ENCODE measurements at places on chromosomes 4 and X. TPM values are rescaled to one million over a fixed set of nuclear protein-coding genes. Genes with fewer than 3 reads are reported as not detected.
A peak's percentile ranks its signal among the peaks of the same experiment; 100 is the strongest.

DNA sequence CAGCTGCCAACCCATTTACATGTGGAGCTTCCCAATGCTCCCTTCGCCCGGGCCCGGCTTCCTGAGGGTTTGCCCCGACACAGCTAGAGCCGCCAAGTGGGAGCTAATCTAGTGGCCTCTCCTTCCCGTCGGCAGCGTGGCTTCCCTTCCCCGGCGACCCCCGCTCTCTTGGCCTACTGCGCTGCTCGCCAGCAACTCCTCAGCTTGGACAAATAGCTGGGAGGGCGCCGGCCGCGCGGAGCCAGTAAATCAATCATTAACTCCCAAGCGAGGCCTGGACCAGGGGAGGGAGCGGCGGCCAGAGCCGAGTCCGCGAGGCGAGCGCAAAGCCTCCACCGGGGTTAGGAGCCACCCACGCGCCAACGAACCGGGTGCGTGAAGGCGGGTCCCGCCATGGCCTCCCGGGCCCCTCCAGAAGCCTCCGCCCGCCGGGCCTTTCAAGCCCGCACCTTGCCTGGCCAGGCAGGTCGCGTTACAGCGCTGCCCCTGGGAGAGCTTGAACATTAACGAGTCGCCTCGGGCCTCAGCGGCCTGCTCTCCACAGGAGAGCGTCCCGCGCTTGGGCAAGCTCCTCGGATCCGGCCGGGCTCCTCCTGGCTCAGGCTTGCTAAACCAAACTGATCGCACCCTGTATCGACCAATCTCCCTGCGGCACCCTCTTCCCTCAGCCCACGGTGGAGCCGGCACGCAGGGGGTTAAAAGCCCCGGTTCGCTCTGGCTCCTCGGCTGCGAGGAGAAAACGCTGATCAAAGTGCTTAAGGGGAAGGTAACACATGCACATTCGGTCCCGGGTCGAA is 10.6 kb upstream of the BCOR start:
- H3K4me1 ChIP-seq, result no peaks in the 10 kb centered on the region
- peak overlapping the region; percentile 86 for H3K27ac ChIP-seq
- no peaks in the 10 kb centered on the region for H3K36me3 ChIP-seq
- DNase-seq, result peak; percentile 12
- H3K4me3 ChIP-seq, result peak overlapping the region; percentile 51
- no peaks in the 10 kb centered on the region for H3K27me3 ChIP-seq

DNA sequence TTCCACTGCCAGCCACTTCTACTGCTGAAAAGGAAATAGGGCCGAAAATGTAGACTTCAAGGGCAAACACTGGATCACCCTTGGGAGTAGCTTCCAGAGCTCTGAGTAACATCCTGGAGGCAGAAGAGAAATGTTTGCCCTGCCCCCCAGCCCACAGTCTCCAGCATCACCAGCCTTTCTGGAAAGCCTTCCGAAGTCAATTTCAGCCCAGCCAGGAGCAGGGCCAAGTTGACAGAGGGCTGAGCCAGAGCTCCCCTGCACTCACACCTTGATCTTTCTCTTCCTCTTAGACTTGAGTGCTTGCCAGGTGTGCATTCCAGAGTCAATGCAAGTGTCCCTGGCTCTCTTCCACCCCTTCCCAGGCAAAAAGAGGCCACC is 35.2 kb downstream of the SLC25A5 start:
- H3K4me3 ChIP-seq, result no peak overlapping the region
- H3K36me3 ChIP-seq, result no peaks in the 10 kb centered on the region
- peak overlapping the region; percentile 38 for H3K27ac ChIP-seq
- H3K27me3 ChIP-seq, result no peaks in the 10 kb centered on the region

DNA sequence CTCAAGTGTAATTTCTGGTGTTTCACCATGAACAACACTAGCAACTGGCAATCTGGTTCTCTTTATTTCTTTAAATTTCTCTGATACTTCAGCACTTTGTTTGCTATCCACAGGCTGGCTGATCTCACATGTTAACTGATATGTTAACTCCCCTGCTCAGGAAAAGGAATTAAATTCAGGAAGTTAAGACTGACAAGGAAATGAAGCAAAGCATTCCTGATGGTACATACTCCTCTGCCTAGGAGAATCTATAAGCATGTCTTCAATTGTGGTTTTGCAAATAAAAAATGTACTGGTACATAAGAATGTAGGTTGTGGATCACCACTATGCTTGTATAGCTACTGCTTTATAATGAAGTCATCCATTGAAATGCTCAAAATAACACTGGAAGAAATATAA is 1119.2 kb upstream of the INTU start:
- H3K27ac ChIP-seq, result no peak overlapping the region
- no peaks in the 10 kb centered on the region for H3K36me3 ChIP-seq
- no peak overlapping the region for H3K4me3 ChIP-seq
- DNase-seq, result no peak

DNA sequence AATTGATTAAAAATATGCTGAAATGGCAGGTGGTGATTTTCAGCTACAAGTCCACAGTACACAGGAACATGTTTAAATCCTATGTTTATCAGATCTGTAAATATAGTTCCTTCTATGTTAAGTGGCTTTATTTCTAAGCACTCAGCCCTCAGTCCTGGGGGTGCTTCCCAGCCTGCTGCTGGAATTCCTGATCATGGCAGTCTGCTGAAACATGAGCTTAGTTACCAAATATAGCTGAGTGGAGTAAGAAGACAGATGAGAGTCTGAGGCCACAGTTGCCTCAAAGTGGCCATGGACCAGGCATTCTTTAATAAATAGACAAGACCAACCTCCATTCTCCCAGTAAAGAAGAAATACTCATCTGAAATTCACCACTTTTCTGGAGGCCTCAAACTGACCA is 17.1 kb upstream of the DDX60 start:
- DNase-seq, result no peak
- H3K36me3 ChIP-seq, result no peaks in the 10 kb centered on the region
- H3K27me3 ChIP-seq, result no peaks in the 10 kb centered on the region
- H3K4me1 ChIP-seq, result no peaks in the 10 kb centered on the region

- H3K27me3 ChIP-seq, result no peaks in the 10 kb centered on the region
- H3K27ac ChIP-seq, result no peak overlapping the region
Measured at GRCh38 chr4:16725252-16725651, 173.2 kb downstream of the LDB2 start.

DNA sequence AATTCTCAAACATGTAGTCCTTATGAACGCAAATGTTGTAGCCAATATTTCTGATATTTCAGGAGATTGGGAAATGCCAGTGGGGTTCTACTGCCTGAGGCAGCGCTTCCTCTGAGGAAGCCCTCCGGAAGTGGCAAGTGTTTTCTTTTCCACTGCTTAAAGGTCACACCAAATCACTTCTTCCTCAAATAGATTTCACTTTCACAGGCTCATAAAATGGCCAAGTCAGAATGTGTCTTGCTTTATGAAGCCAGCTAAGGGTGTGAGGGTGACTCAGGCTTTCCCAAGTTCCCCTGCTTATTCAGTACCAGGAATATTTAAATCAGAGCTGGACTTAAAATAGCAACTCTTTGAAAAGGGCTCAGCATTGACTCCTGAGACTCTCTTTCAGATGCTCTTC is 514.2 kb upstream of the DIPK2B start:
- no peak overlapping the region for H3K27ac ChIP-seq
- H3K36me3 ChIP-seq, result no peaks in the 10 kb centered on the region
- no peaks in the 10 kb centered on the region for H3K27me3 ChIP-seq
- H3K4me3 ChIP-seq, result no peak overlapping the region

- H3K27ac ChIP-seq, result no peak overlapping the region
- DNase-seq, result no peak
- no peaks in the 10 kb centered on the region for H3K36me3 ChIP-seq
- no peaks in the 10 kb centered on the region for H3K27me3 ChIP-seq
Measured at GRCh38 chr4:39178706-39179105, 3.6 kb upstream of the WDR19 start.

DNA sequence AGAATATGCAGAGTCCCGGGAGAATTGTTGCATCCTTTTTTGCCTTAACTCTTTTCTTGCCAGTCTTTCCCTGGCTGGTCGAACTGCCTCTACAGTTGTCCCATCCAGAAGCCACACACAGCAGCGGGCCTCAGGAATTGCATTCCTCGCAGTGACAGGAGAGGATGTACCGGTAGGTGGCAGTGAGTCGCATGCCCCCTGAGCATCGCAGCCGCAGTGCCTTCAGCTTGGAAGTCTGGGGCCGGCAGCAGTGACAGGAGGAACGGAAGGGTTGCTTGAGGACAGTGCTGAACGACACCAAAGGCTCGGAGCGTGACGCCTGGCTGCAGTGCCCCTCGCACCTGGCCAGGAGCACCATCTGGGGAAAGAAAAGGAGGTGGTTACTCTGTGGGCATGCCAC is 23.5 kb downstream of the NDP start:
- H3K27me3 ChIP-seq, result no peaks in the 10 kb centered on the region
- no peaks in the 10 kb centered on the region for H3K36me3 ChIP-seq
- DNase-seq, result no peak
- H3K4me1 ChIP-seq, result no peaks in the 10 kb centered on the region
- H3K27ac ChIP-seq, result no peak overlapping the region

DNA sequence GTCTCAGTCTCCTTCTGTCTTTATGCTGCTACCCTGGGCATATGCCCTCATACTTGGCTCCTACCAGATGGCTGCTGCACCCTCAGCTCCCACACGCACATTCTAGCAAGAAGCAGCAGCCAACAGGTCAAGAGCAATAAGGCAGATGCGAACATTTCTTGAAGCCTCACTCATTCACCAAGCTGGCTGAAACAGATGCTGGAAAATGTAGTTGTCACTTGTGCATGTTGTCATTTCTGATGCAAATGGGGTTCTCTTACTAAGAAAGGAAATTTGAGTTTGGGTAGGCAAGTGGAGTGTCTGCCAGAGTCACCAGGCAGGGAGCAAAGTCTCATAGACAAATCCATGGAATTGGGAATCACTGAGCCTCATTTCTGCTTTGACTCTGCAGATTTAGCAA is 57.4 kb upstream of the SORBS2 start:
- peaks cover 3% of the 10 kb centered on the region for H3K4me1 ChIP-seq
- no peak for DNase-seq
- H3K27me3 ChIP-seq, result no peaks in the 10 kb centered on the region
- H3K27ac ChIP-seq, result no peak overlapping the region

GRCh38 chrX:38138900-38139299 is 81.8 kb downstream of the SRPX start:
- no peak overlapping the region for H3K4me3 ChIP-seq
- H3K27me3 ChIP-seq, result no peaks in the 10 kb centered on the region
- no peaks in the 10 kb centered on the region for H3K4me1 ChIP-seq
- DNase-seq, result no peak
- H3K27ac ChIP-seq, result no peak overlapping the region
- no peaks in the 10 kb centered on the region for H3K36me3 ChIP-seq

- DNase-seq, result no peak
- H3K4me1 ChIP-seq, result no peaks in the 10 kb centered on the region
- H3K36me3 ChIP-seq, result no peaks in the 10 kb centered on the region
- no peaks in the 10 kb centered on the region for H3K27me3 ChIP-seq
Measured at GRCh38 chr4:3852711-3853110, 86.5 kb downstream of the ADRA2C start.

Gene GAGE12J
- total RNA-seq, result not detected

Gene RAI2
- 19.1 TPM for total RNA-seq

Gene HMGB2
- 32.2 TPM for total RNA-seq

All from prostate gland (tissue), 2 donors.